ENCODE measurements at places on chromosomes 12 and 14. TPM values are rescaled to one million over a fixed set of nuclear protein-coding genes. Genes with fewer than 3 reads are reported as not detected.

Gene SPIC
- not detected for total RNA-seq

Gene PRIMA1
- total RNA-seq = not detected

Gene CLEC4C
- not detected for total RNA-seq

Gene PIWIL1
- not detected for total RNA-seq

Gene OR6C6
- total RNA-seq = not detected

Gene IGFBP6
- total RNA-seq = 1,620 TPM

Gene TIGAR
- 9.3 TPM for total RNA-seq

Gene SDR9C7
- total RNA-seq = not detected

Gene DIO2
- 11.5 TPM for total RNA-seq

Gene PTPN21
- total RNA-seq = 8.2 TPM

Gene EFS
- 0.47 TPM for total RNA-seq

Gene TMBIM6
- 258 TPM for total RNA-seq

Gene IRAK3
- 5.1 TPM for total RNA-seq

Gene CISTR
- not detected for total RNA-seq

Gene MIP
- not detected for total RNA-seq

Gene POLE2
- 2.8 TPM for total RNA-seq

Gene MYF5
- total RNA-seq = not detected

Gene TAS2R20
- 1.6 TPM for total RNA-seq

Gene ZC2HC1C
- 1.5 TPM for total RNA-seq

Gene AQP5
- total RNA-seq = not detected

Gene ASIC1
- 3.7 TPM for total RNA-seq
